ENCODE measurements at places on chromosomes 5 and 9. TPM values are rescaled to one million over a fixed set of nuclear protein-coding genes. Genes with fewer than 3 reads are reported as not detected.

Gene PRDM9
- not detected for total RNA-seq

Gene ZNF189
- total RNA-seq: 11.5 TPM

Gene GRIN3A
- total RNA-seq: not detected

Gene FBP2
- not detected for total RNA-seq

Gene SOX30
- total RNA-seq: not detected

Gene DMGDH
- total RNA-seq: 1.1 TPM

Gene GPX8
- total RNA-seq: 108 TPM

Gene ORM1
- not detected for total RNA-seq

Gene PCDHA3
- total RNA-seq: 0.10 TPM

Gene TMC1
- total RNA-seq: not detected

Gene SPATA6L
- not detected for total RNA-seq

Gene PCDHGB3
- total RNA-seq: 3.2 TPM

Gene PFN3
- total RNA-seq: not detected

Gene PCDHB16
- 1.0 TPM for total RNA-seq

Gene ZFR
- total RNA-seq: 43.9 TPM

Gene SOHLH1
- not detected for total RNA-seq

Gene EPB41L4B
- total RNA-seq: 0.56 TPM

Gene LIFR
- total RNA-seq: 24.1 TPM

Gene ZDHHC11
- 0.20 TPM for total RNA-seq

Gene CBY3
- not detected for total RNA-seq

Gene TLX3
- total RNA-seq: not detected

Gene COL5A1
- 650 TPM for total RNA-seq

Gene GRIA1
- total RNA-seq: not detected

Gene CDC23
- 14.7 TPM for total RNA-seq

Gene DRD1
- total RNA-seq: not detected

Gene TGFBI
- 366 TPM for total RNA-seq

Gene HSDL2
- 32.4 TPM for total RNA-seq

Gene GABRA1
- total RNA-seq: not detected

Gene AGXT2
- not detected for total RNA-seq

Gene TMEM252
- total RNA-seq: not detected

Gene PLAC8L1
- not detected for total RNA-seq

Gene LCN2
- total RNA-seq: not detected

Gene PCDHGA9
- total RNA-seq: 5.3 TPM

Gene RANBP3L
- total RNA-seq: 1.6 TPM

Gene TMEM245
- total RNA-seq: 45.2 TPM

Gene ORM2
- not detected for total RNA-seq

Gene SLC27A6
- 1.6 TPM for total RNA-seq

Gene UBE2QL1
- not detected for total RNA-seq

Gene MARCOL
- total RNA-seq: not detected

Gene SLCO6A1
- total RNA-seq: not detected

Gene CCL27
- total RNA-seq: not detected

Gene PHYHD1
- 33.5 TPM for total RNA-seq

Gene FBXW5
- total RNA-seq: 146 TPM

Gene NDUFA8
- 36.6 TPM for total RNA-seq

Gene RORB
- 0.15 TPM for total RNA-seq

Gene TRAF1
- 3.4 TPM for total RNA-seq

Gene RASGRF2
- 0.56 TPM for total RNA-seq

Gene NMUR2
- not detected for total RNA-seq

Gene C9
- not detected for total RNA-seq

Gene TMEM232
- 1.0 TPM for total RNA-seq

Gene SPATA31A3
- not detected for total RNA-seq

Gene CANX
- 380 TPM for total RNA-seq

Gene CNTLN
- 7.7 TPM for total RNA-seq
